ENCODE measurements at places on chromosomes 4 and X. TPM values are rescaled to one million over a fixed set of nuclear protein-coding genes. Genes with fewer than 3 reads are reported as not detected.

GRCh38 chr4:173289353-173289727 lies 44.8 kb downstream of the HMGB2 start:
- no peak for DNase-seq
- H3K27me3 ChIP-seq: no peaks in the 10 kb centered on the region
- no peaks in the 10 kb centered on the region for H3K4me1 ChIP-seq
- H3K4me3 ChIP-seq: no peak overlapping the region
- no peak overlapping the region for H3K27ac ChIP-seq

- H3K4me1 ChIP-seq: no peaks in the 10 kb centered on the region
- H3K27me3 ChIP-seq: no peaks in the 10 kb centered on the region
- H3K27ac ChIP-seq: no peak overlapping the region
- no peaks in the 10 kb centered on the region for H3K36me3 ChIP-seq
- DNase-seq: no peak
These were observed 15.9 kb upstream of the F11 start for GRCh38 chr4:186249785-186250754.

DNA sequence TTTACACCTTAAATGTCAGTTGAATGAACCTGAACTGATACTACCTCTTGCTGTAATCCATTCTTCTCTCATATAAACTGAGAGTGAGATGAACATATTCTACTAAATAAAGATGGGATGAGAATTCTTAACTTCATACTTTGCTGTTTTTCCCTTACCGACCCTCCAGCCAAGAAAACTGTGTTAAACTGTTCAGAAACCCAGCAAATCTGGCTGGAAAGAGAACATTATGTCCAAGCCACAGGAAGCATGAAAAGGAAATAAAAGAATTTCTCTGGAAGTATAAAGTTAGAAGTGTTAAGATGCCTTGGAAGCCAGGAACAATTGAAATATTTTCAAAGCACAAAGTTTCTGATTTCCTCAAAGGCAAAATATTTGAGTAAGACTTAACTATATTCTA lies 22.9 kb downstream of the NPY1R start:
- H3K27me3 ChIP-seq: no peaks in the 10 kb centered on the region
- peak; percentile 81 for DNase-seq
- no peak overlapping the region for H3K27ac ChIP-seq
- H3K4me1 ChIP-seq: no peaks in the 10 kb centered on the region

DNA sequence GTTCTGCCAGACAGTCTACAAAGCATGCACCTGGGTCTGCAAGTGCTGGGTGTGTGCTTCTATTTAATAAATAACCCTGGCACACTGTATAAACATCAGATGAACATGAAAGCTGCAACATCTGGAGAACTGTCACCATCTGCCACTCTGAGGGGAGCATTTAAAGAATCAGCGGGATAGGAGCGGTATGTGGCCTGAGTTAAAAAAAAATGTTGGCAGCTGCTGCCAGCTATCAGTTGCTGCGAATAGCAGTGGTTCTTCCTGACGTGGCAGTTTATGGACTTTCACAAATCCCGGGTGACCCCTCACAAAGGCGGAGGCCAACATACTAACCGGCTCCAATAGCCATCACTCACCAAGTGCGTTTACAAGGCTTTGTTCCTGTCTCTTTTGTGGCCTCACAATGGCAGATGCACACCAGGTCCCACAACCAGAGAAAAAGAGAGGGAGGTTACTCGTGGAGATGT lies 95.1 kb downstream of the RASL11B start:
- no peak overlapping the region for H3K4me3 ChIP-seq
- H3K27ac ChIP-seq: peak overlapping the region; percentile 45
- peaks cover 23% of the 10 kb centered on the region for H3K4me1 ChIP-seq
- no peaks in the 10 kb centered on the region for H3K36me3 ChIP-seq

- H3K4me3 ChIP-seq: peak within 1 kb of the TSS; percentile 46
- peaks cover 34% of the 10 kb centered on the region for H3K27me3 ChIP-seq
- peaks cover 18% of the 10 kb centered on the region for H3K4me1 ChIP-seq
- no peak within 1 kb of the TSS for H3K27ac ChIP-seq
- DNase-seq: peak; percentile 92
These were observed at the start of gene EPHA5 for GRCh38 chr4:65670331-65671031. Gene EPHA5 (minus strand): TSS chr4:65670489. CDS start chr4:65669742, 747 bp downstream.

DNA sequence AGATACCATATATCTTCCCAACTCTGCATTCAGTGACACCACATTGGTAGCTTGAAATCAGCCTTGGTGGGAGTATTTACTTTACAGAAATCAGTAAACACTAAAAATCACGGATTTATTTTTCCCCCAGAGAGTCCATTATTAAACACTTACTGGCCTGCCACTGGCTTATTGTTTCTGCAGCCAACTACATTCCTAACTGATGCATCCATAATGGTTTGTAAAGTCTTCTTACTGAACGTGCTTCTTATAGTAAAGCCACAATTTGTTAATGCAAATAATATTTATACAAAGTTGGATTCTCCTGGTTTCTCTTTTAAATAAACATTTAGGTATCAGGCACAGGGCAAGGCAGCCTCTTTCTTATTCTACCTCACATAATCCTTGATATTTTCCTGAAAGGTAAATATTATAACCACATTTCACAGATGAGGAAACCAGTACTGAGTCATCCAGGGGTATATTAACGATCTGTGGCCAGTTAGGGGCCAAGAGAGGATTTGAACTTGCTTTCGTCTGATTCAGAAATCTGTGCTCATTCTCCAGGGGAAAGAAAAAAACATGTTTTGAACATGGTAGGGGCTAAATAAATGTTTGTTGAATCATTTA lies 136.5 kb downstream of the RAB28 start:
- no peaks in the 10 kb centered on the region for H3K27me3 ChIP-seq
- no peaks in the 10 kb centered on the region for H3K36me3 ChIP-seq
- no peak overlapping the region for H3K27ac ChIP-seq
- DNase-seq: no peak
- H3K4me1 ChIP-seq: no peaks in the 10 kb centered on the region

GRCh38 chr4:7124689-7125442 lies 57.0 kb upstream of the GRPEL1 start:
- no peaks in the 10 kb centered on the region for H3K36me3 ChIP-seq
- no peaks in the 10 kb centered on the region for H3K27me3 ChIP-seq
- DNase-seq: peak; percentile 90
- H3K27ac ChIP-seq: peak overlapping the region; percentile 4

- H3K4me1 ChIP-seq: no peaks in the 10 kb centered on the region
- no peaks in the 10 kb centered on the region for H3K36me3 ChIP-seq
These were observed 21.2 kb downstream of the CLGN start for GRCh38 chr4:140406292-140406691.

- H3K4me1 ChIP-seq: peaks cover 7% of the 10 kb centered on the region
- H3K4me3 ChIP-seq: no peak overlapping the region
- no peak for DNase-seq
- H3K27ac ChIP-seq: no peak overlapping the region
- no peaks in the 10 kb centered on the region for H3K36me3 ChIP-seq
- peaks cover 7% of the 10 kb centered on the region for H3K27me3 ChIP-seq
These were observed 204.9 kb upstream of the GALNT7 start for GRCh38 chr4:172963498-172964294.

DNA sequence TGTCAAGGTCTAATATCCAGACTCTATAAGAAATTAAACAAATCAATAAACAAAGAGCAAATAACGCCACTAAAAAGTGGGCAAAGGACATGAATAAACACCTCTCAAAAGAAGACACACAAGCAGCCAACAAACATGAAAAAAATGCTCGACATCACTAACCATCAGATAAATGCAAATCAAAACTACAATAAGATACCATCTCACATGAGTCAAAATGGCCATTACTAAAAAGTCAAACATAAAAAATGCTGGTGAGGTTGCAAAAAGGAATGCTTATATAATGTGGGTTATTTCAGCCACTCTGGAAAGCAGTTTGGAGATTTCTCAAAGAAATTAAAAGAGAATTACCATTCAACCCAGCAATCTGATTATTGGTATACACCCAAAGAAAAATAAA lies 481.1 kb downstream of the STPG2 start:
- H3K4me1 ChIP-seq: no peaks in the 10 kb centered on the region
- no peaks in the 10 kb centered on the region for H3K27me3 ChIP-seq
- H3K36me3 ChIP-seq: no peaks in the 10 kb centered on the region
- H3K4me3 ChIP-seq: no peak overlapping the region
- H3K27ac ChIP-seq: no peak overlapping the region

DNA sequence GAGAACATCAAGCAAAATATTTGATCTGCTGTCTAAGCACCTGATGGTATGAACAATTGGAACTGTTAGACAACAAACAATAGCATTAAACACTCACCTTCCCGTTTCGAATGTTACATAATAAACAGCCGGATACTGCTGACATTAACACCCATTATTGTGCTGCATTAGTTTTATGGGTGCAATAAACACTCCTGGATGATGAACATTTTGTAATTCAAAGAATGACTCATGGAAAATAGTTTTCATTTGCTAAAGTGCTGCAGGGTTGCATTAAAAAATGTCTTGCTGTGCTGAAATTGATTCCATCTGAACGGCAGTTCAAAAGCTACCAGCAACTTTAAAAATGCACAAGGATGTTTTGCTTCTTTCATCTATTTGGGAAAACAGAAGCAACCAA lies 100.8 kb upstream of the SORBS2 start:
- H3K36me3 ChIP-seq: no peaks in the 10 kb centered on the region
- no peaks in the 10 kb centered on the region for H3K4me1 ChIP-seq
- no peaks in the 10 kb centered on the region for H3K27me3 ChIP-seq
- no peak for DNase-seq
- no peak overlapping the region for H3K4me3 ChIP-seq

GRCh38 chrX:42456176-42456700 lies 321.7 kb downstream of the PPP1R2C start:
- H3K4me3 ChIP-seq: no peak overlapping the region
- H3K27ac ChIP-seq: no peak overlapping the region
- DNase-seq: no peak
- peaks cover 3% of the 10 kb centered on the region for H3K27me3 ChIP-seq

- H3K27me3 ChIP-seq: peaks cover 51% of the 10 kb centered on the region
- H3K4me3 ChIP-seq: peak overlapping the region; percentile 15
- H3K36me3 ChIP-seq: no peaks in the 10 kb centered on the region
These were observed 792 bp downstream of the SLC10A4 start for GRCh38 chr4:48483777-48484493.

GRCh38 chr4:79042079-79042674 lies 102.9 kb upstream of the PAQR3 start:
- H3K36me3 ChIP-seq: no peaks in the 10 kb centered on the region
- peak; percentile 67 for DNase-seq
- no peak overlapping the region for H3K27ac ChIP-seq

DNA sequence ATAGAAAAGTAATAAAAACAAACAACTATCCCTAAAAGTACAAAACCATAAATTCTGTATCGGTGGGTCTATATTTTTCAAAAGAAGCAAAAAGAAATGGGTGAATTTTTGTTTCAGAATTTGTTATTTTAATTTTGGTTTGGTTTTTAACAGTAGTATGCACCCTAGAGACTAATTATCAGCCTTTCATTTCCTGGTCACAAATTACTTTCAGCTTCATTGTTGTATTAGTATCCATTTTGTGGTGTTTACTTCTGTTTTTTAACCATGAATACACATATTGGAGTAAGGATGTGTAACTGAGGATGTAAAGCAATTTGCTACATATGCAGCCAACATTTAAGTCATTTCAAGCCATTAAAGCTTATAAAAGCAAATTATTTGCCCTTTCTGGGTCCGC lies 97.8 kb downstream of the LUZP4 start:
- no peak overlapping the region for H3K27ac ChIP-seq
- H3K36me3 ChIP-seq: no peaks in the 10 kb centered on the region
- no peak overlapping the region for H3K4me3 ChIP-seq
- H3K27me3 ChIP-seq: peaks cover 5% of the 10 kb centered on the region
- no peaks in the 10 kb centered on the region for H3K4me1 ChIP-seq
- DNase-seq: no peak

DNA sequence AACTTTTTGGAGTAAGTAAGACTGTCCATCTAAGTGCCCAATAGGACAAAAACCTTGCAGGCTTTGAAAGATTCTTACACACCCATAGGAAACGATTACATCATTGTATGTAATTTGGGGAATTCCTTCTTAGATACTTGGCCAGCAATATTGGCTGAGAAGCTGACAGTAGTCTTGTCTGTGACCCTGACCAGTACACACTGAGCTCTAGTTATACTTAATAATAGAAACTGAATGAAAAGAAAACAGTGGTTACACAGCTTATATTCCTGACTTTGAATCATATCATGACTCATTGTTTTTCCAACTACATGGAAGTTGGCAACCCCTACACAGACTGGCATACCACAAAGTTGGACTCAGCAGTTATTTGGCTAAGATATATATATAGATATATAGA lies 7.1 kb upstream of the TLR2 start:
- peak; percentile 30 for DNase-seq
- no peaks in the 10 kb centered on the region for H3K4me1 ChIP-seq
- H3K4me3 ChIP-seq: no peak overlapping the region
- H3K27ac ChIP-seq: no peak overlapping the region

DNA sequence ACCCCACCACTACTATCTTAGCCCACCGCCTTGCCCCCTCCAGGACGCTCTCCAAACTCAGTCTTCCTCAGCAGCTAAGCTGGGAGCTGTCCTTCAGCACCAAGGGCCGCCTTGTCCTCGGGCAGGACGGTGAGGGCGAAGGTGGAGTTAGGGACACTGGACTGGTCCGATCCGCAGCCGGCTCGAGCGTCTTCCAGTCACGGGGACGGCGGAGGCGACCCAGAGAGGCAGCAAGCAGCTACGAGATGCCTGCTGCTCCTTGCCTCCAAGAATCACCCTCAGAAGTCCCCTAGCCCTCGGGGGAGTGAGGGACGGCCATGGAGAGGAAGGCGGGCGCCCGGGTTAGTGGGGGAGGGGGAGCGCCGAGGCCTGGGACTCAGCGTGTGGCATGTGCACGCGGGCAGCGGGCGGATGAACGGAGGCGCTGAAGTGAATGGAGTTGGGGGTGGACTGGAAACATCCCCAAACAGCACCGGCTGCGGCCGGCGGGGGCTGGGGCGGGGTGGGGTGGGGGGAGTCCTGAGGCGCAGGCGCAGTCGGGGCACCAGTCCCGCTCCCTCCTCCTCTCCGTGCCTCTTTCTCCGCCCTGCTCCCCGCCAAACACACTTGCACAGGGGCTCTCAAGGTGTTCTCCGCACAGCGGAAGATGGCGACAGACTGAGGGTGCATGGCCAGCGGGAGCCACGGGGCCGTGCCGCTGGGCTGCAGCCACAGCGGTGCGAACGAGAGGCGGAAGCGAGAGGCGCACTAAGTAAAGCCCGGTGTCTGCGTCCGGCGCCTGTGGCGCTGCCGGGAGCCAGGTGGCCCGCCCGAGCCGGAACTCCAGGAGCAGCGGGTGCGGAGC lies at the start of gene NALF2:
Gene NALF2 (plus strand): TSS at position 545 of the 844 bp plus-strand sequence. CDS start 957 bp downstream, outside the sequence.
- H3K27me3 ChIP-seq: peaks cover 44% of the 10 kb centered on the region
- H3K36me3 ChIP-seq: no peaks in the 10 kb centered on the region
- DNase-seq: peak; percentile 84
- peaks cover 5% of the 10 kb centered on the region for H3K4me1 ChIP-seq
- H3K27ac ChIP-seq: peak within 1 kb of the TSS; percentile 42

- peaks cover 40% of the 10 kb centered on the region for H3K27me3 ChIP-seq
- no peaks in the 10 kb centered on the region for H3K36me3 ChIP-seq
- H3K4me1 ChIP-seq: peaks cover 7% of the 10 kb centered on the region
- H3K27ac ChIP-seq: peak overlapping the region; percentile 89
- peak; percentile 94 for DNase-seq
- H3K4me3 ChIP-seq: peak overlapping the region; percentile 53
These were observed 114.3 kb upstream of the TEX13C start for GRCh38 chrX:125205133-125205917.

GRCh38 chr4:26788341-26788733 lies 72.3 kb upstream of the STIM2 start:
- peaks cover 2% of the 10 kb centered on the region for H3K36me3 ChIP-seq
- peaks cover 27% of the 10 kb centered on the region for H3K4me1 ChIP-seq
- H3K27me3 ChIP-seq: no peaks in the 10 kb centered on the region
- peak overlapping the region; percentile 0 for H3K4me3 ChIP-seq
- DNase-seq: no peak

Gene STAG2
- polyA plus RNA-seq: 69.5 TPM

Gene CXorf49
- polyA plus RNA-seq: not detected

Gene VSIG4
- 14.5 TPM for polyA plus RNA-seq

Gene ITM2A
- 649 TPM for polyA plus RNA-seq

Gene ZAR1
- polyA plus RNA-seq: not detected

Gene DUSP9
- 0.11 TPM for polyA plus RNA-seq

Gene DCX
- 8.2 TPM for polyA plus RNA-seq
